ENCODE measurements at places on chromosomes 2 and 18.

DNA sequence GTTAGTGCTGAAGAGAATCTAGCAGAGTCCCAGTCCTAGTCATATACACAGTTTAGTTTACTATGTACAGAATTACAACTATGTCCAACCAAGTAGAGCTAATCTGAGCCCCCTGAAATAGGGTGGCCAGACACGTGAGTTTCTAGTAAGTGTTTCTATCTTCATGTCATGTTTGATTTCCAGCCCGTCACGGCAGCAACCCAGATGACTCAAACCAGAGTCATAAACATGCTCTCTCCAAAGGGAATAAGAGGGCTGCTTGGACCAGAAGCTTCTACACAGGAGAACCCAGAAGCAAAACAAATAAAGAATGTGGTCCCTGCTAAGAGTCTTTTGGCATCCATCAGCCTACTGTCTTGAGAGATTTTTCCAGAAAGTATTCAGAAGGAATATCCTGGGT, 64.9 kb upstream of the WIPF1 start:
- no peak for DNase-seq

GRCh38 chr18:50422286-50422898, 47.5 kb downstream of the SKA1 start:
- no peak for DNase-seq

- DNase-seq: no peak
Measured at GRCh38 chr18:51952844-51953243, 387.2 kb upstream of the DCC start.

DNA sequence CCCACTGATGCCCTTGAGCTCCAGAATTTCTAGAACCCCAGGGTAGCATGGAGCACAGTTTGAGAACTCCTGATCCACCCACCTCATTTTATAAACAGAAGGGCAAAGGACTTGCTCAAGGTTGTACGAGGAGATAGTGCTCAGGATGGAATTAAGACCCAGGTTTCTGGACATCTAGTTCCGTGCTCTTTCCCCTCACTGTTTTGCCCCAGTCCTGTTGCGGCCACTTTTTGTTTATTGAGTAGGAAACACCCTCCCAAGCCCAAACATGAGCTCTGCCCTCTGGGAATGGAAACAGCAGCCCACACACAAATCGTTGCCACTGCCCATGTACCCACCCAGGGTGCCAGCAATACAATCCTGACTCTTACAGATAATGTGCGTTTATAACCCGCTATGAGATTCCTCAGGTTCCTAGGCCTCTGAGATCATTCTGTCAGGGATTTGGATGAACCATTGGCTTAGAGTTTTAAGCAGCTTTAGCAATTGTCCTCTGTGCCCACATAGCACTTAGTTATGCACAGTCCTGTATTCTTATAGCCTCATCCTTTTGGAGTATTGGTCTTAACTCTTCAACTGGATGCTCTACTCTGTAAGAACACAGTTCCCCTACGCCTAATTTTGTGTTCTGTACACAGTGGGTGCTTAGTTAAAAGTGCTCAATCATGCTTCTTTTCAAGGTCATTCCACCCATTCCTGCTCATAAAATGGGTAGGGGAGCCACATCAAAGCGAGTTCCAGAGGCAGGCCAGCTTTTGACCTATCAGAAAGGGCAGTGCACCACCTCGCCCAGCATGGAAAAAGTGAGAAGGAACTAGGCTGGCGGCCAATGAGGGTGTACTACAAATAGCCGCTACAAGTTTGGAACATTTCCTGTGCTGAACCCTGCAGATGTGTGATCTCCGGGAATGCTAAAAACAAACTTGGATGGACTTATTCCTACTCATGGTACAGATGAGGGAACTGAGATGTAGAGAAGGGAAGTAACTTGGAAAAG, 60.3 kb upstream of the IGFBP2 start:
- DNase-seq: no peak

GRCh38 chr2:231611273-231612108, 18.8 kb downstream of the TEX44 start:
- no peak for DNase-seq

DNA sequence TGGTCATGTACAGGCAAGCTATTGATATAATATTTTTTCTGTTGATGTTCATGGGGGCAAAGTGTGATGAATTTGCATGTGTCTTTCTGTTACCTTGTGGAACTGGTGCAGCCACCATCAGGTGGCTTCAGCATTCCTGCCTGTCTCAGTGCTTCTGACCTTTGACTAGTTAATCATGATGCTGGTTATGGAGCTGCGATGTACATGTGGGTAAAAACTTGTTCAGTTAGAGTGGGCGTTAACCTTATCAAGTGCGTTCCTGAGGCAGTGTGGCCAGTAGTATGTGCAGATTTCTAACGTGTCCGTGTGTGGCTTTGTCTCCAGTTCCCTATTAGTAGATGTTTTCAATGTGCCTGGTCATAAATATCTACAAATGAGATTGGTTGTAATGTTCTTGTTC, 127.4 kb upstream of the ZSWIM2 start:
- no peak for DNase-seq

DNA sequence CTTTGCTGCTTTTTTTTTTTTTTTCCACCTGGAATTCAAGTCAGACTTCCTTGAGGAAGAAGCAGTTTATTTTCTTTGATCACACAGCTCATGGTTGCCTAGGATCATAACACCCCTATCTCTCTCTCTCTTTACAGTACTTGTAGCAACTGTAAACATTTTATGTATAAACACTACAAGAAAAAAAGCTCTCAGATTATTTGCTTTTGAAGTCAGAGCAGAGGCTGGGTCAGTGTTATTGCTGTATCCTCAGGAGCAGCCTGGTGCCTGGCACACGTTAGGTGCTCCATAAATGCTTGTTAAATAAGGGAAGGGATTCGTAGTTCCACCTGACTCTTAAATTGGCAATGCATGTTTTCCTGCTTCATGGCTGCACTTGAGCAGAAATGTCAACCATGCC, 221.2 kb downstream of the TGIF1 start:
- peak; percentile 24 for DNase-seq

GRCh38 chr2:174326161-174327020, 8.4 kb upstream of the SP9 start:
- DNase-seq: no peak

GRCh38 chr18:45341454-45341853, 273.8 kb upstream of the SLC14A2 start:
- no peak for DNase-seq

GRCh38 chr2:59622599-59623308, 930.7 kb downstream of the BCL11A start:
- DNase-seq: no peak

DNA sequence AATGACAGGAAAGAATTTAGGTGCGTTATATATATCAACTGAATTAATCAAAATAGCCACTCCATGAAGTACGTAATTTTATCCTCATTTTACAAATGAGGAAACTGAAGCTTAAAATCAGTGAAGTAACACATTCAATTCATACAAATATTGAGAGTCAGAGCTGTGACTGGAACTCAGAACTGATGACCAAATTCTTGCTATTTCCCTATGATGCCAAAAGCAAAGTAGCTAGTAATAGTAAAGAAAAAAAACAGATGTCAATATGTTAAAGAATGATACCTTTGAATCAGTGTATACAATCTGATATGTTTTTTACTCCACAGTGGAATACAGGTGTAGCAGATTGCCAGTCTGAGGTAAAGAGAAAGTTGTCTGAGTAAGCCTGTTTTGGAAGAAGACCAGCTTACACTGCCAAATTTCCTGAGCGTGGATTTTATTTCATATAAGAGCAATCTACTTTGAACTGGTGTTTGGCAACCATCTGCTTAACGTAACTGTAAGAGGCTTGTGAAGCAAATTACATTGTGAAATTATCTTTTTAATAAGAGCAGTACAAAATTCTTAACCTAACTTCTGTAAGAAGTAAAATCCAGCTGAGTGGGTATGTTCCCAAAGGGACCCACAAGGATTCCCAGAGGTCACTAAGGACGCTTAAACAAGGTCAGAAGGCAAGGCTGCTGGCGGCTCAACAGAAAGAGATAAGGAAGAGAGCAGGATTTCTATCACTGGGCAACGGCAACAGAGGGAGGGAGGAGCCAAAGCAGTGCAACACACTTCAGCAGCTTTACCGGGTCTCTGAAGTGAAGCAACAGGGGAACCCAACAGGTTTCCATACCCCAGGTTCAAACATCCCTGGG, 85.6 kb downstream of the IKZF2 start:
- DNase-seq: no peak

DNA sequence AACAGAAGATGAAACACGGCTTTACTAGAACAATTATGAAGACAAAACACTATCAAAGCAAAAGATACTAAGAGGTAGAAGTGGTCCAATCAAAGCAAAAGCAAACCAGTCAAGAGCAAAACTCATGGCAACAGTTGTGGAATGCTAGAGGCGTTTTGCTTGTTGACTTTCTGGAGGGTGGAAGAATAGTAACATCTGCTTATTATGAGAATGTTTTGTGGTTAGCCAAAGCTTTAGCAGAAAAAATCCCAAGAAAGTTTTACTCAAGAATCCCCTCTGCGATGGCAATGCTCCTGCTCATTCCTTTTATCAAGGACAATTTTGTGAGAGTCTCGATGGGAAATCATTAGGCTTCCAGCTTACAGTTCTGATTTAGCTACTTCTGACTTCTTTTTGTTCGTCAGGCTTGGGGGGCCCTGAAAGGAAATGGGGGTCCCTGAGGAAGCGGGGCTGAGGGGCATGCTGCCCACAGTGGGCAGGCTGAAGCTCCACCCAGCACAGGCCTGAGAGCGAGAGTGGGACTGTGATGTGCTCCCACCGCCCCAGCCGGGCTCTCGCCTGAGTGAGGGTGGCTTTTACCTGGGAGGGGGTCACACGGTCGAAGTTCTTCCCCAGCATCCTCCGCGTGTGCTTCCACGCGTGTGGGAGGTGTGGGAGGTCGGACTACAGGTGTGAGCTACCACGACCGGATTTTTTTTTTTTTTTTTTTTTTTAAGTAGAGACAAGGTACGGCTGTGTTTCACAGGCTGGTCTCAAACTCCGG, 49.0 kb upstream of the MC4R start:
- DNase-seq: no peak

DNA sequence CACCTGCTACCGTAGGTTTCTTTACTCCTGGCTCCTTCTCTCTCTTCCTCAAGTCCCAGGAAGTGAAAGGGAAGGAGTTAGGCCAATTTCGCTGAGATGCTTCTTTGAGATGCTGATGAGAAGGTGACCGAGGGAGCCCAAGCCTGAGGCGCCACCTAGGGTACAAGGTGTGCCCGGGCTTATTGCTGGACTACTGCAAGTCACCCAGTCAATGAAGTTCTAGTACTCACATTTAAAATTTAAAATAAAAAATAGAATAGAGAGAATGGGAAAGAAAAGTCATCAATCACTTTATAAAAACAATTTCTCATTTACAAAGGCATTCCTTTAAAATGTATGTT, 45.3 kb downstream of the ACAA2 start:
- DNase-seq: no peak

GRCh38 chr2:218149098-218149497, 17.7 kb downstream of the CXCR1 start:
- DNase-seq: no peak

DNA sequence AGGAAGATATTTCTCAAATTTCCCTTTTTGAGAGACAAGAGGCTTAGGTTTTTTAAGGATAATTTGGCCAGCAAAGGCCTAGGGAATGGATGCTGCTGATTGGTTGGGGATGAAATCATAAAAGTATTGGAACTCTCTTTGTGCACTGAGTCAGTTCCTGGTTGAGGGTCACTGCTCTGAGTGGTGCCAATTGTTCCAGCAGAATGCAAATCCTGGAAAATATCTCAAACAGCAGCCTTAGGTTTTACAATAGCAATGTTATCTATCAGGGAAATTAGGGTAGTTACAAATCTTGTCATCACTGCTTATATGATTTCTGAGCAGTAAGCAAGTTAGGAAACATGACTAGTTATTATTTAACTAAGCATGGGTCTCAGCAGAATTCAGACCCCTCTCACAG, 96.2 kb downstream of the RAD51AP2 start:
- DNase-seq: no peak

- DNase-seq: no peak
Measured at GRCh38 chr18:49135877-49136276, 185.1 kb upstream of the SMAD7 start.

DNA sequence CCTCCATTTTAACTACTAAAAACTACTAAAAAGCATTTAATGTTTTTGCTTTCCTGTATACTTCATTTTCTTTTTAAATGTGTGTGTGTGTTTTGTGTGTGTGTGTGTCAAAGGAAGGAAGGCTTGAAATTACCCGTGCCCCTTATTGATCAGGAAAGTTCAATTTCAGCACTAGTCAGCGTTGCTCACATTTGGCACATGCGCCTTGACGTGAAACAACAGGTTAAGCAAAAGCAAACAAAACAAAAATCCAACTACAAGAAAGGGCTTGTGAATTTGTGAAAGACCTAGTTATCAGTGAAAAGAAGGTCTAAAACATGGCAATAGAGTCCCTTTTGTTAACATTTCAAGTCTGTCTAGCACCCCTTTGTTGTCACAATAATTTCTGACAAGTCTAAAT, 72.5 kb downstream of the KCNH7 start:
- no peak for DNase-seq

- DNase-seq: no peak
Measured at GRCh38 chr2:7517851-7518250, 600.6 kb downstream of the RNF144A start.

- peak; percentile 32 for DNase-seq
Measured at GRCh38 chr18:11366410-11366809, 217.0 kb upstream of the PIEZO2 start.

DNA sequence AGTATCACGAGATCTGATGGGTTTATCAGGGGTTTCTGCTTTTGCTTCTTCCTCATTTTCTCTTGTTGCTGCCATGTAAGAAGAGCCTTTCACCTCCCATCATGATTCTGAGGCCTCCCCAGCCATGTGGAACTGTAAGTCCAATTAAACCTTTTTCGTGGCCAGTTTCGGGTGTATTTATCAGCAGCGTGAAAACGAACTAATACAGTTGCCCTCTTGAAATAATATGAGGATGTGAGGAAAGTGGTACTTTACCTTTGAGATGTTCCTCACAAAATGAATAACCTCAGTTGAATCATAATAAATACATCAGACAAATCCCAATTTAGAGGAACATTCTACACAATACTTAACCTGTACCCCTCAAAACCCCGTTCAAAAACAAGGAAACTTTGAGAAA, 356.4 kb downstream of the CPS1 start:
- DNase-seq: no peak

DNA sequence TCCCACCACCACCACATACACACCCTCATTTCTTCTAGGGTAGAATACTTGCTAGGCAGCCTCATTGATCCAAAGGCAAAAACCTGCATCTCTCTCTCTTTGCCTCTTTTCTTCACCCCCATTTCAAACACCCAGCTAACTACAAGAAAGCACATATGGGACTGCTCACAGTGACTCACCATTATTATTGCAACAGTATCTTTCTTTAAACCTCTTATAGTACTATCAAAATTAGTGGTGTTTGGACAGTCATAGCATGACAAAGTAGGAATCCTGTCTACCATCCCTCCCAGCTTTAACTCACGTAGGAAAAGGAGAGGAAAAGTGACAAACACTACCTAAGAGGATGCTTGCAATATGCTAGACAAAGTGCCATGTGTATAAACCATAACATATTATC, 422.5 kb upstream of the CRIM1 start:
- DNase-seq: no peak

- no peak for DNase-seq
Measured at GRCh38 chr2:45211636-45212035, 202.4 kb upstream of the SIX2 start.

GRCh38 chr2:41319437-41319836, 728.4 kb upstream of the PKDCC start:
- DNase-seq: no peak

GRCh38 chr2:108927936-108928659, 60.9 kb downstream of the EDAR start:
- peak; percentile 4 for DNase-seq

Measured in NCI-H187 (cell line).